RPMI7951 (cell line): ENCODE measurements at places on chromosomes 1 and 21. TPM values are rescaled to one million over a fixed set of nuclear protein-coding genes. Genes with fewer than 3 reads are reported as not detected.

DNA sequence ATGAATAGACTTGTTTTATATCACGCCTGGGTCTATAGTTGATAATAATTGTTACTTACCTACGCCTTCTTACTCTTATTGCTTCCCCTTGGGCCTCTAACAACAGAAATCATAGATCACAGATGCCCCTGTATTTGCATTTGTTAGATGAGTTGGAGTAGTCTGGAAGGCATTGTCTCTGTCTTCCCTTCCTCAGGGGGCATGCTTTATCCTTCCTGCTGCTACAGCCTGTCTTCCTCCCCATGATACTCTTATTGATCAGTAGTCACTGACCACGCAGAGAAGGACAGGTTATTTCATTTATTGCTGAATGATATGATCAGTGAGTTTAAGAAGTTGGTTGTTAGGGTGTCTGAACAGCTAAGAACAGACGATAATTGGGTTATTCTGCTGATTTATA is 98.4 kb downstream of the DNM3 start:
- no peak for DNase-seq

GRCh38 chr1:243268751-243269460 is 13.1 kb downstream of the SDCCAG8 start:
- DNase-seq = peak; percentile 76

CFAP74 gene
- 0.10 TPM in 1 of 2 replicates, not detected in the other for total RNA-seq

DNA sequence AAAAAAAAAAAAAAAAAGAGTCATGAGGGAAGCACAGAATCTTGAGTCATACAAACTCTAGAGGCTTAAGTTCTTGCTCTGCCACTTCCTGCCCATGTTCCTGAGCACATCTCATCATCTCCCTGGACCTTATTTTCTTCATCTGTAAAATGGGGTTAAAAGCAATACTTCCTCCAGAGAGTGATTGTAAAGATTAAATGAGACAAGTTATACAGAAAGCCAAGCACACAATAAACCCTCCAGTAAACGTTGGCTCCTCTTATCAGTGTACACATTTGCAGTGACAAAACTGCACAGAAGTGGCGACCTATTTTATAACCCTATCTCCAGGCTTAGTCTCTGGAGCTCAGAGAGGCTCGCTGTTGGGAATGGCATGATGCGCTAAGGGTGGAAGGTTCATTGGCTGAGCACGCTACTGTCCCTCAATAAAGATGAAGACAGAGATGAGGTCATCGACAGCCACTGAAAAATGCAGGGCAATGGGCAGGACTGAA is 82.1 kb downstream of the RRAGC start:
- no peak for DNase-seq

PLA2G2D gene
- not detected in 2 replicates for total RNA-seq

CFAP141 gene
- not detected in 2 replicates for total RNA-seq

SPTA1 gene
- not detected in 2 replicates for total RNA-seq

DYRK1A gene
- total RNA-seq = 30.2 and 32.9 TPM in 2 replicates

RNU1-3 gene
- under 0.01 TPM in 1 of 2 replicates, not detected in the other for total RNA-seq

PRKAB2 gene
- 12.9 and 20.8 TPM in 2 replicates for total RNA-seq

- no peak for DNase-seq
Measured at GRCh38 chr1:111517469-111518225, 14.2 kb upstream of the ADORA3 start.

DNA sequence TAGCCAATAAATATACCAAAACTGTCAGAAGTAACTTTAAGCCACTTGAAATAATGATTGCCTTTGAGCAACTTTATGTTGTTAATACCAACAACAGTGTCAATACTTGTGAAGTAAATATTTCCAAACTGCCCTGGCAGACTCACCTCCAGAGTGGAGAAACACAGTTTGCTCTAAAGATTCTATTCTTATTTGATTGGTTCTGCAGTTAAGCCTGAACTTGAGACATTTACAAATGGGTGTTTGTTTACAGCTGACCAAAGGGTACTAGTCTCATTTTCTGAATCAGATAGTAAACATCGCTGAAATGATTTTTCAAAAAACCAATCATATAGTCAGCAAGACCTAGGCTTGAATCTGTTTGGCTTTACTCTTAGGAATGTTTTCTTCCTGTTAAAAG is 1.3 kb upstream of the MYOC start:
- DNase-seq = no peak

S100A5 gene
- total RNA-seq = 1.4 and 2.2 TPM in 2 replicates

DNA sequence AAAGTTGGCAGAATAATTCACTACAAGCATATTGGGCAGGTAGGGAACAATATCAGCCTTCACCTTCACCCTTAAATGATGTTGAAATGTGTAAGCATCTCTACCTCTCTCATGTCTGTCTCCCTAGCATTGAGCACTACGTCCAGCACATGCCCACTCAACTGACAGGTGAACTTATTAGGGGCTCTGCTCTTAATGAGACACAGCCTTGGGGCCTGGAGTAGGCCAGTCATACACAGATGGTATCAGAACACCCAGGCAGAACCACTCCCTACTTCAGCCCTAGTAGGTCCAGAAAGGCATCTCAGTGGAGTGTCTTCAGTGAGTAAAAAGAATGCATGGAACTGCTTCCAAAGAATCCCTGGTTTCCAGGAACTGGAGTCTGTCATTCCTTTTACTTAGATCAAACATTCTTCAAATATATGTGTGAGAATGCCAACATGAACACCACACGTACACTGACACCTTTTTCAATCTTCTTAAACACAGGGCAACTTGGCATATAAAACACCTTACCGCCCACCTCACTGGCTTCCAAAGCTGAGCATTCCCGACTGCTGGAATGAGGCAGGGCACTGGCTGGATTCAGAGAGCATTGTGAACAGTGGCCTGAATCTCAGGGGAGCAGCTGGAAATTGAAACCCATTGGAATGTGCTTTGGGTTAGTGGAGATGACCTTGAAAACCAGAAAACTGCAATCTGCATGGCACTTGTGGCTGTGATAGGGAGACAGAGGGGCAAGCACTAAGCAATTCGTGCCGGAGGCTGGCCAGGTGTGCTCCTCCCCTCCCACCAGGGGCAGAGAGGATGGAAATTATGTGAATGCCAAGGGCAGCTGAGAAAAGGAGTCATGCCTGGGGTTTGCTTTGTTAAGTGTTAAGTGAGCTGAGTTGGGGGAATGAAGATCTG is 24.2 kb upstream of the HSD3B1 start:
- no peak for DNase-seq

- DNase-seq = no peak
Measured at GRCh38 chr1:61149010-61149860, 66.9 kb downstream of the NFIA start.

AVPR1B gene
- total RNA-seq = not detected in 2 replicates

GRCh38 chr1:175405766-175406165 is 213.2 kb upstream of the KIAA0040 start:
- no peak for DNase-seq

GRCh38 chr1:179129702-179130473 is 48.0 kb downstream of the TOR3A start:
- peak; percentile 62 for DNase-seq

DNA sequence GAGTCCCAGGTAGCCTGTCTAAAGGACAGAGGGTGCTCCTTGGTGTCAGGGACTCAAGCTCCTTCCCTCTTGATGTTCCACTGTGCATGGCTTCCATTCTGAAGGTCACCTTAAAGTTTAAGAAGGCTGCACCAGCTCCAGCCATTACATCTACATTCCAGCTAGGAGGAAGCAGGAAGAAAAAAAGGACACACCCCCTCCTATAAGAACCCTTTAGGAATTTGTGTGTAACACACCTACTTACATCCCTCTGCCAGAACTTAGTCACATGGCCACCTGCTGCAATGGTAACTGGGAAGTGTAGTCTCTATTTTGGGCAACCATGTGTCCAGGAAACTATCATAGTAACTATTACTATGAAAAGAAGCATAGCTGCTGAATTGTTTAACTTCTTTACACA is 161.6 kb upstream of the KLHDC7A start:
- no peak for DNase-seq

- no peak for DNase-seq
Measured at GRCh38 chr1:164310166-164310565, 248.8 kb upstream of the PBX1 start.

GRCh38 chr1:113226148-113226547 is 153.2 kb downstream of the LRIG2 start:
- no peak for DNase-seq

DNA sequence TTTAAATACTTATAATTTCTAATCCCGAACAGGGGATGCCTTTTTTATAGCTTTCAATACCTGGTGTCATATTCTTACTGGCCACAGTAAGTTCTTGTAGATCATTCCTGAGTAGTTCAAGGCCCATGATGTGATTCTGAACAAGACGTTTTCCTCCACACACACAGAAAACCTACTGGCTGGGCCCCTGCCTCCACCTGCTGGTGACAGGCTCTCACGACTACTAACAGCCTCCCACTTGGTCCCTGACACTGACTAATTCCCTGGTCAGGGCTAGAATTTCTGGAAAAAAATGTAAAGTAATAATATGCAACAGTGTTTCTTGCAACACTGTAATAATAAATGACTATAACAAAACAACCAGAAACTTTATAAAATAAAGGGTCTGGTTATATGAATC is 50.4 kb upstream of the RIPK4 start:
- peak; percentile 73 for DNase-seq

ZFP69 gene
- total RNA-seq = 4.9 and 6.3 TPM in 2 replicates

IL19 gene
- 0.24 TPM in 1 of 2 replicates, not detected in the other for total RNA-seq

CHI3L2 gene
- total RNA-seq = 2.6 and 5.5 TPM in 2 replicates

- no peak for DNase-seq
Measured at GRCh38 chr1:180272395-180272794, 42.3 kb downstream of the LHX4 start.

DNA sequence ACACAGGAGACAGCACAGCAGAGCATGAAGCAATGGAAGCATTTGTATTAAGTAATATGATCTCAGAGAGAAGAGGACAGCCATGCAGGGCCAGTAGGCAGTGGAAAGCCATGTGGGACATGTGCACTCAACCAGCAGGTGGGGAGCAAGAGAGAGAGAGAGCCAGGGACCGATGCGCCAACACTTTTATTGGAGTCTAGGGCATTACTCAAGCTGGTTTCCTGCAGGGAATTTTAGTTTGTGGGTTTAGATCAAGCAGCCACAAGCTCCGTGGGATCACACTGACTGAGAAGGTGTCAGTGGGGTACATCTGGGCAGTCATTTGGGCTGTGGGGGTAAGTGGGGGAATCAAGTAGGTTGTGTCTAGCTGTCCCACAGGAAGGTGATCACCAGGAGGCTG is 137.1 kb downstream of the PCBP3 start:
- DNase-seq = no peak

- no peak for DNase-seq
Measured at GRCh38 chr21:31193761-31194160, 150.3 kb downstream of the TIAM1 start.

GRCh38 chr1:37860346-37860666 is 914 bp upstream of the MTF1 start:
- DNase-seq = no peak

- no peak for DNase-seq
Measured at GRCh38 chr1:119353836-119354235, 14.7 kb upstream of the HAO2 start.

GRCh38 chr1:30742963-30743559 is 14.5 kb downstream of the LAPTM5 start:
- no peak for DNase-seq

GRCh38 chr1:185398599-185398998 is 81.6 kb upstream of the IVNS1ABP start:
- DNase-seq = no peak

DNA sequence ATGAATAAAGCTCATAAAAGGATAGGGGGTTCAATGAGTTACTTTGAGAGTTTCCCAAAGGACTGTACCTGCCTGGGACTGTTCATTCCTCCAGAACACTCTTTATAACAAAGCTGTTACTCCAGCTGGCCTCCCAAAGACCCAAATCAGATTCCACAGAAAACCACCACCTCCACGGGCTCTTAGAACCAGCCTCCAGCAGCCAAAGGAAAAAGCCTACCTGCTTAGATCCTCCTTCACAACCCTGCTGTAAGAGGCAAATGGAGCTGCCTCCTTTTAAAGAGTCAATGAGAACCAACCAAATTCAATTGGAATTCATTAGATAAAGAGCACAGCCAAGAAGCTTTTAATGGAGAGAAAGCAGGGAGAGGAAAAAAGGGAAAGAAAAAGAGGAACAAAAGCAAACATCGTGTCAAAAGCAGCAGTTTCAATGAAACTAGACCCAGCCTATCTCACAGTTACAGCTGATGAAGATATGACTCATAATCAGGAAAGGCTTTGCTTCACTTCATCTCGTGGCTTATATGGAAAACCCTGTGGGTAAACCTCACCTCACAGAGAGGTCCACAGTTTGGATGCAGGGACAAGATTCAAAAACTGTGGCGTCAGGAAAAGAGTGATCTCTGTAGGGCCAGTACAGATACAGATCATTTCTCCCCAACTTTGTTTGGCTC is 27.8 kb upstream of the FMO4 start:
- peak; percentile 33 for DNase-seq

NPR1 gene
- not detected in 2 replicates for total RNA-seq

OPRD1 gene
- total RNA-seq = 0.96 and 1.5 TPM in 2 replicates

CD2 gene
- total RNA-seq = not detected in 2 replicates

DNA sequence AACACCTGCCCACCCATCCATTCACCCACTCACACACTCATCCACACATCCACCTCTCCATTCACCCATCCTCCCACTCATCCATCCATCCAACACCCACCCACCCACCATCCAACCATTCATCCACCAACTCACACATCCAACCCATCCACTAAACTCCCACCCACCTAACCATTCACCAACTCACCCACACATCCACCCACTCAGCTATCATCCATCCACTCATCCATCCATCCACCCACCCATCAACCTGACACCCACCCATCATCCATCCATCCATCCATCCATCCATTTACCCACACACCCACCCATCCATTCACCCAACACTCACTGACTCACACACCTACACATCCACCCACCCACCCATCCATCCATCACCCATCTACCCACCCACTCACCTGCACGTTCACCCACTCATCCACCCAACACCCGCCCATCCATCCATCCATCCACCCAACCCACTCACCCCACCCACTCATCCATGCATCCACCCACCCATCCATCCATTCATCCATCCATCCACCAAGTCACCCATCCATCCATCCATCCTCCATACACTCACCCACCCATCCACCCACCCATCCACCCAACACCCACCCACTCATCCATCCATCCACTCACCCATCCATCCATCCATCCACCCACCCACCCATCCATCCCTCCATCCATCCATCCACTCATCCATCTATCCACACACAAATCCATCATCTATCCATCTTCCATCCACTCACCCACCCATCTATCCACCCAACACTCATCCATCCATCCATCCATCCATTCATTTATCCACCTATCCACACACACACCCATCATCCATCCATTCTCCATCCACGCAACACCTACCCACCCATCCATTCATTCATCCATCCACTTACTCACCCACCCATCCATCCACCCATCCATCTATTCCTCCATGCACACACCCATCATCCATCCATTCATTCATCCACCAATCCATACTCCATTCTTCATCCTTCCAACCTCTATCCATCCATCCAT is 17.4 kb upstream of the PRDM16 start:
- DNase-seq = no peak

IL22RA1 gene
- total RNA-seq = 1.6 and 2.3 TPM in 2 replicates

ARHGEF10L gene
- total RNA-seq = 2.2 and 3.3 TPM in 2 replicates

GRCh38 chr21:15560383-15561056 is 169.3 kb upstream of the USP25 start:
- DNase-seq = no peak

- DNase-seq = no peak
Measured at GRCh38 chr1:150132372-150132771, 17.3 kb upstream of the PLEKHO1 start.

LAPTM5 gene
- 70.7 and 82.5 TPM in 2 replicates for total RNA-seq

GRCh38 chr1:46364612-46365011 is 24.0 kb downstream of the NSUN4 start:
- peak; percentile 46 for DNase-seq

CAPZA1 gene
- total RNA-seq = 251 and 265 TPM in 2 replicates
